ENCODE measurements at places on chromosomes 2 and 18.

DNA sequence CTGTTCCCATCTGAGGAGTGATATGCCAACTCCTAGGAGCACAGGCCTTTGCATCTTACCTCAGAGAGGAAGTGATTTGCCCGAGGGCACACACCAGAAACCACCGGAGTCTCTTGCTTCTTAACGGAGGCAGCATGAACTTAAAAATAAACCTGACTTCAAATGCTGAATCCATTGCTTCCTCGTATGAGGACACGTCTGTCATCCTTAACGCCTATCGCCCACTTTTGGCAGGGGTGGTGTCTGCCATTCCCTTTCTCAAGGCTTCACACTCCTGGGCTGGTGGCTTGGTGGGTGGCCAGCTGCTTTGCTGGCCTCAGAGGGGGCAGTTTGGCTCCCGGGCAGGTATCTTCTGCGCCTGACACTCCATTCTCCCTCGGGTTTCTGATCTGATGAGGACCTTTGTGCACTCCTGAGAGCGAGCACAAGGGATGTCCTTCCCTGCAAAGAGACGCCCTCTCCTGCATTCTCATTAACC lies 1.1 kb upstream of the PREB start:
- no peak for DNase-seq

DNA sequence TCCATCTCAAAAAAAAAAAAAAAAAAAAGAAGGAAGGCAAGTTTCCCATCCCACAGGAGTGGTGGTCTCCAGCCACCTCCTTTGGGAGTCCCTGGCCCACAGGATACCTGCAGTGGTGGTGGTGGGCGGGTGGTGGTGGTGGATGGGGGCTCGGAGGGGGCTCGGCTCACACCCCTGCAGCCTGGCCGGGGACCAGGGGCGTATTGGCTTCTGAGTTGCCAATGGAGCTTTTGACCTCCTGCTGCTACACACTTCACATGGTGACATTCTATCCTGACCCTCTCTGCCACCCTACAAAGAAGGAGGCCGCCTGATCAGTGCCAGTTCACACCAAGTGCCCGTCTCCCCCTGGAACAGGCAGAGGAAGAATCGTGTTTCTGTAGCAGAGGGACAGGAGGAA lies 119.6 kb downstream of the NFATC1 start:
- no peak for DNase-seq

DNA sequence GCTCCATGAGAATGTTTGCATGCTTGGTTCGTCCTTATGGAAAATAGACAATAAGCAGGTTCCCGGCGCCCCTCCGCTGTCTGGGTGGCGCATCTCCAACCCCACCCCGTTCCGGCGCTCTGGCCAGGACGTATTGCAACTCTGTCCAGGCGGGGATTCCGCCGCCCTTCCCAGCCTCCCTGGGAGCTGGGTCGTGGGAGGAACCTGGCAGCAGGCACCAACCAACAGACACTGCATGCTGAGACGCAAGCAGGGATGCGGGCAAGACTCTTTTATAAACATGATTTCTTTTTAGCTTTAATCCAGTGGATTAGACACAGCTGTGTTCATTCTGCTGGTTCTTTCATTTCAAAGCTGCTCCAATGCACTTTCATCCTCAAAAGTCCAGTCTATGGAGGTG lies 240.2 kb downstream of the SH3BP4 start:
- DNase-seq = no peak

DNA sequence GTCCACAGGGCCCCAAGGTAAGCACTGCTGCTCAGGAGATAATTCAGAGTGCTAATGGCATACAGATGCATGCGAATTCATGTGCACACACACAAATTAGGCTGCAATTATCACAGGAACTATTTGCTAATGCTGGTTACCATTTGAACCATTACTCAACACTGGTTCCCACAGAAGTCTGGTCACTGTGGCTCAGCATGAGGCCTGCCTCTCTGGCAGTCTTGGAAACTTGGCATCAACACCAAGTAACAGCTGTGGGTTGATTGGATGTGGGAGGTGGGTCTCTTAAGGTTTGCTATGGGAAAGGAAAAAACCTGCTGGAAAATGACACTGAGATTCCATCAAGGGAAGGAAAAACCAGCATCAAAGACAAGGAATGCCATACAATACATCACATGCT lies 105.0 kb downstream of the CELF4 start:
- no peak for DNase-seq

GRCh38 chr2:7201851-7202250 lies 284.6 kb downstream of the RNF144A start:
- no peak for DNase-seq

DNA sequence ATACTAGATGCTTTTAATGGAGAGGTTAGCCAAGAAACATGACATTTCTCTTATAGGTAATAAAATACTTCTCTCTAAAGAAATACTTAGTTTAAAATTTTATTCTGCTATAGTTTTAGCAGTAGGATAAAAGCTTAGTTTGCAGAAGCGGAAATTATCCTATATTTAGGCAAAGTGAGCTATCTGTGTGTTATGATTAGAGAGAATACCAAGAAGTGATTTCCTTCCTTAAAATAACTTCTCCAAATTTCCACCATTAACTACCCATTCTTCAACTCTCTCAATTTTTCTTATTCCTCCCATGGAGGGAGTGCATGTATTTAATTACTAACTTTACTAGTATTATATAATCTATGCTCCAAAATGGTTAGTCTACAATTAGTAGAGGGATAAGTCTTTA lies 15.8 kb upstream of the IL1RL1 start:
- DNase-seq = no peak

GRCh38 chr2:233164967-233165366 lies 86.5 kb upstream of the ATG16L1 start:
- no peak for DNase-seq

DNA sequence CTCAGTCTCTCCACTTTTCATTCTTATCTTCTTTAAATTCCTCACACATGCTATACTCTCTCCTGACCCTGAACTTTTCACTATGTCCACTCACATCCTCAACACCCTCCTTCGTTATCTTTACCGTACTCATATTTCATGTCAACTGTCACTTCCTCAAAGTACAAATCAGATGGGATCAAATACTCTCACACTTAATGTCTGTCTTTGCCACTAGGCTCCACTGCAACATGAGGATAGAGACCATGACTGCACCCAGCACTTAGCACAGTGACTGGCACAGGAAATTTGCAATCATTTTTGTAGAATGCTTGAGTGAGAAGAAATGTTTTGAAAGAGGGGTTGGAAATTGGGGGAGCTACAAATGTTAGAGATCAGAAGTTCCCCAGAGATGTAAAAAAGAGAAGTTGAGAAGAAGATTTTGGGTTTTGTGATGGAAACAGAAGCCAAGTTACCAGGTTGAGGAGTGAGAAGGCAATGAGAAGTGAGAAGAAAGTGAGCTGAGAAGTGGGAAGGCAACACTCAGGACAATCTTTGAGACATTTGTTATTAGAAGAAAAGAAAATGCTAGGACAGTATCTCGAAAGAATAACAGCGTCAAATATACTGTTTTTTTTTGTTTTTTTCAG lies 87.0 kb downstream of the CCDC141 start:
- DNase-seq = no peak

DNA sequence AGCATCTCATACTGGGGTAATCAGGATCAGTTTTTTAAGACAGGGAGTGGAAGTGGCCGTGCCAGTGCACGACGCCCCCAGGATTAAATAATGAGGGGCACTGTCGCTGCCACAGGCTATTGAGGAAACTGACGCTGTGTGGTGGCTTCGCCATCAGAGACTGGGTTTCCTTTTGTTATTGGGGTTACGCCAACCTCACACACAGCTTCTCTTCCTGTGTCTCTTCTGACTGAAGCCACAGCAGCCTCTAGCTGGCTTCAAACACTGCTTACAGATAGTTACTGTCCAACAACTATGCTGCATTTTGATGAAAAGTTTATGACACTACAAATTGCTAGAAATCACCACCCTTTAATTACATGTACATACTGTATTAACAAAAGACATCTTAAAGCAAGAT lies 521.9 kb upstream of the SALL3 start:
- no peak for DNase-seq

DNA sequence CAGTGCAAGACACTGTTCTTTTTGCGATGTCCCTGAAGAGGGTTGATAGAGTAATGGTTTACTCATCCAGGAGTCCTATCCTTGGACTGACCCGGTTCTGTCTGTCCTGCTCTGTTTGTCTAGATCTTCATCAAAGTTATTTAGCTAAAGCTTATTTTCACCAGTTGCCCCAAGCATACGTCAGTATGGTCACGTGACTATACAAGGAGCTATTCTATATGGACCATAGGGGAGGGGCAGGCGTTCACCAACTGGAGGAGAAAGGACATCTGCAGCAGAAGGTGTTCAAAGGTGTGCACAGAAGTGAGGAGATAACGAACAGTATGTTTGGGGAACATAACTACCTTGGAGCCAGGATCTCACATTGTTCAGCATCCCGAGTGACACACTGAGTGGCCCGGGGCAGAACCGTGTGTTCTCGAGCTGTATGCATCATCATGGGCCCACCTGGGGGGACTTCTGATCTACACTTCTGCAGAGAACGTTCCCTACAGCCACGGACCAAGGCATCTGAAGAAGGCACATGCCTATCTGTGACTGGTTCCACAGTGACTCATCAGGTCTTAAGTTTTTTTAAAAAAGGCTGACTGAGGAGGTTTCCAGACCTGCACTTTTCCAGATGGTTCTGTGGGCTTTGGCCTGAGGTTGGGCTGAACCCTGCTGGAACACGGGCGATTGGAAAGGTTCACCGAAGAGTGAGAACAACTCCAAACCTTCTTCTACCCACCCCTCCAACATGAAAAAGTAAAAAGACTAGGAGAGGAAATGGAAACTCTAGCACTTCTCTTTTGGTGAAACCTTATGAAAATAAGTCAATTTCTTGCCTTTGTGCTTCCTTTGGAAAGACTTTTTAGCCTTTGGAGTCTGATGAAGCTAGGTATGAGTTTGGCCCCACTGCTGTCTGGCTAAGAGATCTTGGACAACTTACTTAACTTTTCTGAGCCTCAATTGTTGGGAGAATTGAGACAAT lies 68.6 kb upstream of the YWHAQ start:
- no peak for DNase-seq

DNA sequence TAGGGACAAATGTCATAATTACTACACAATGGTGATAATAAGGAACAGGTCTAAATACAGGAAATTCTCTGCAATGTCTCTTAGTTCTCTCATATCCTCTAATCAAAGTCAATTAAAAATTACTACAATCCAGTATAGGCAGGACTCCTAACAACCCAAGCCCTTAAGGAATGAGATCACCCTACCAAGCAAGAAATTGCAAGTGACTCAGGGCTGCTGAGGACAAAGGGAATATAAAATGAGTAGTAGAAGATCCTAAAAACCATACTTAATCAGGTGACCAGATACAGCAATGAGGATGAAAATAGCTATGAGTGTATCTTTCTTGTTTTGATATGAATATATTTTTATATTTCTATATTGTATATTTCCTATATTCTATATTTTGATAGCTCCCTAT lies 250.0 kb upstream of the DCC start:
- no peak for DNase-seq

GRCh38 chr2:237695201-237695780 lies 67.9 kb downstream of the LRRFIP1 start:
- DNase-seq = no peak

- DNase-seq = peak; percentile 5
Measured at GRCh38 chr2:226030788-226031646, 631.5 kb downstream of the NYAP2 start.

GRCh38 chr2:163723348-163723747 lies 12.5 kb downstream of the FIGN start:
- no peak for DNase-seq

DNA sequence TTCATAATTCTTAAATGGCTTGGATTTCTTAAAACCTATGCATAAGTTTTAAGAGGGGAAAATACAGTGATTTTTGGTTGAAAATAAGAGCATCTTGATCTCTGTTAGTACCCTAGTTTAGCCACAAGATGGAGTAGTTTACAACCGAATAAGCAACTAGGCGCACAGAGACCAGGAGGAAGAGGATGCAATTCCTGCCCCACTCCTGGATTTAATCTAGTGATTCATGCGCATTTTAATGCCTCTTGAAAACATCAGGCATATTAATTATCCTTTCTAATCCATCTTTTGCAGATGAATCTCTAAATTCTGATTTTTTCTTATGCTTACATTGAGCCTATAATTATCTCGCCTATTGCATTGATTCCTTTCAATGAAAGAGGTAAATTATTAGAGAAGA lies 76.7 kb downstream of the MRPS9 start:
- DNase-seq = no peak

DNA sequence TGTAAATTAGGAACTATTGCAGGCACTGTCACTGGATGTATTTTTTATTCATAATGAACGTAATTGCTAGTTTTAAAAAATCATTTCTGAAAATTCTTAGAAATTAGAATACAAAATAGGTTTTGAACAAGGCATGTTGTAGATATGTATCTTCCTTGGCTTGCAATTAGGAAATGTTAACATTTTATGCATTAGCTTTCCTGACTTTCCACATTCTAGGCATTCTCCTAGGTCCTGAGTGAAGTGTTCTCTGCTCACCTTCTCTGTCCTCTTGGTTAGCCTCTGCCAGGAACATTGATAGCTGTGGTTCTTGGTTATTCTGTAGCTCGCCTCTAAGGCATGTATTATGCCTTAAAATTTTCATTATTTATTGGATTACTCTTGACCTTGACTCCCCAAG lies 130.3 kb downstream of the FHOD3 start:
- DNase-seq = no peak

GRCh38 chr2:68193144-68193543 lies 35.5 kb downstream of the PNO1 start:
- no peak for DNase-seq

GRCh38 chr2:42838133-42838532 lies 45.8 kb upstream of the HAAO start:
- no peak for DNase-seq

DNA sequence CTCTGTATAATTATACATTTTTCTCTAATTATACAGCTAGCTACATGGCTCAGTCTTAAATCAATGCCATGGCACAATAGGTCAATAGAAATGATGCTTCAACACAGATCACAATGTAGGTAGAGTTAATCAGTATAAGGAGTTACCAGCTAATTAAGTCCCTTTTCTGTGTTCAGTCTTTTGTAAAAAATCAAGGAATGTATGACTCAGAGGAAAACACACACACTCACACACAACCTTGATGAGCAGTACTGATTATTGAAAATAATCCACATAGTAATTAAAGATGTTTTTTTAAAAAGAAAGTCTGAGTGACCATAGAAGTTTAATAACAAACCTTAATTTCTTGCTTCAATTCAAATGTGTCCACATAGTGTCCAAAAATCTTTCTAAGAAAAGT lies 691.3 kb downstream of the LRP1B start:
- no peak for DNase-seq

GRCh38 chr2:101463421-101463820 lies 11.5 kb downstream of the RFX8 start:
- DNase-seq = no peak

DNA sequence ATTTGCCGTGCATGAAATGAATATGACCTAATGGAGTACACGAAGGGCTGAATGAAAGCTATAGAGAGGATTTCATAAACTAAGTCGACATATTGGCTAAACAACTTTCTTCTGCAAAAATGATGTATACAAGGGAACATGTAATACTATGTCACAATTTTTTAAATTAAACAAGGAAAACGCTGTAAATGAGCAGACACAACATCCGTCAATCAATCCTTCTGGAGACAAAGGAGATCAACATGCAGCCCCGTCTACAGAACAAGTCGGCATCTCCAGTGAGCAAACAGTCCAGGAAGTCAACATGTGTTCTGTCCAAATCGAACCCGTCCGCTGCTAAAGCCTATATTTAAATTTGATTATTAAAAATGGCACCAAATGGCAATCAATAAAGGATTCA lies 180.8 kb downstream of the TCF4 start:
- DNase-seq = no peak

GRCh38 chr18:44047585-44047984 lies 633.1 kb upstream of the SETBP1 start:
- no peak for DNase-seq

GRCh38 chr2:212609479-212609878 lies 70.9 kb upstream of the ERBB4 start:
- DNase-seq = no peak
